Endothelial cell (in vitro differentiated cells): ENCODE measurements at places on chromosomes 5 and 9.

DNA sequence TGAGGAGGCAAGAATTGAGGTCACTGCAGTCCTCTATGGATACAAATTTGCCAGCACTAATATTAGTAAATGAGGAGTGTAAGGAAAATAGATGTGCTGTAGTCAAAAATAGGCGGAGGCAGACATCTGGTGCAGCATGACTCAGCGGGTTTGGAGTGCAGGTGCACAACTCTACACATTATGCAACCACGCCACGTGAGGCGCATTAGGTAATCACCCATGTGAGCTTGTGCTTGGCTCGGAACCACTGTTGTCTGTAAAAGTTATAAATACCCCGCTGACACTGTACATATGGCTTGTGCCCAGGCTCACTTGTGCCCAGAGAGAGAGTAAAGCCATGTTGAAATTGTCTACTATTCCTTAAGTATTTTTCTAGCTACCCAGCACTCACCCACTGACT is 623.5 kb upstream of the NUDT12 start:
- no peak for DNase-seq

DNA sequence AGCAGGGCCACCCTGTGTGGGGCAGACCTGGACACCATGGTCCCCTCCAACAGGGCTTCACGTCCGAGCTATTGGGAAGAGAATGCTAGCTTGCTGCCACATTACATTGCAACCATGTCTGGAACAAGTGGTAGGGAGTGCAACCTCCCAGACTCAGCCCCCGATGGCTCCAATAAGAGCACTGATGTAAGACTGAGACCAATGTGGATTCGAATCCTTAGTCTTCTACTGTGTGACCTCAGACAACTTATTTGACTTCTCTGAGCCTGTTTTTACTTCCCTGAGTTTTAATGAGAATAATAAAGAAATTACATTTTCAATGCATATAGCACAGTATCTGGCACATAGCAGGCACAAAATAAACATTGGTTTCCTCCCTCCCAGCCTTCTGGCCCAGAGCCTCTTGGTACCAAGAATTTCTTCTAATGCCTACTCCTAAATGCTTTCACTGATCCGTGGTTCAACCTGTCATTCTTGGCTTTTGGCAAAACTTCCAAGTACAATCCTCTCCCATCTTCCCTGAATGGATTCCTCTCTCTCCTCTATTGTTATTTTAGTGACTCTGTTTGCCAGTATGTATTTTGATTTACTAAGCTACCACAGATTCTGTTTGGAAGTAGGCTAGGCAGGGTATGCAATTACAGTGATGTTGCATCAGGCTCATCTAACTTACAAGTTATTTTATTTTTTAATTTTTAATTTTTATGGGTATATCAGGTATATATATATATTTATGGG is 34.6 kb upstream of the COL15A1 start:
- no peak for DNase-seq

DNA sequence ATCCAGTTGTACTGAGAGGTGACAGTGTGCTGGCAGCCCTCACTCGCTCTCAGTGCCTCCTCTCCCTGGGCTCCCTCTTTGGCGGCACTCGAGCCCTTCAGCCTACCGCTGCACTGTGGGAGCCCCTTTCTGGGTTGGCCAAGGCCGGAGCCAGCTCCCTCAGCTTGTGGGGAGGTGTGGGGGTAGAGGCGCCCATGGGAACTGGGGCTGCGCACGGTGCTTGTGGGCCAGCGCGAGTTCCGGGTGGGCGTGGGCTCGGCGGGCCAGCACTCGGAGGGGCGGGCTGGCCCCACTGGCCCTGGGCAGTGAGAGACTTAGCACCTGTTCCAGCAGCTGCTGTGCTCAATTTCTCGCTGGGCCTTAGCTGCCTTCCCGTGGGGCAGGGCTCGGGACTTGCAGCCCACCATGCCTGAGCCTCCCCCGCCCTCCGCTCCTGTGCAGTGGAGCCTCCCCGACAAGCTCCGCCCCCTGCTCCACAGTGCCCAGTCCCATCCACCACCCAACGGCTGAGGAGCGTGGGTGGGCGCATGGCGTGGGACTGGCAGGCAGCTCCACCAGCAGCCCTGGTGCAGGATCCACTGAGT is 342.2 kb upstream of the ZNF608 start:
- DNase-seq: no peak

- no peak for DNase-seq
Measured at GRCh38 chr5:61132559-61132958, 29.7 kb downstream of the SMIM15 start.

DNA sequence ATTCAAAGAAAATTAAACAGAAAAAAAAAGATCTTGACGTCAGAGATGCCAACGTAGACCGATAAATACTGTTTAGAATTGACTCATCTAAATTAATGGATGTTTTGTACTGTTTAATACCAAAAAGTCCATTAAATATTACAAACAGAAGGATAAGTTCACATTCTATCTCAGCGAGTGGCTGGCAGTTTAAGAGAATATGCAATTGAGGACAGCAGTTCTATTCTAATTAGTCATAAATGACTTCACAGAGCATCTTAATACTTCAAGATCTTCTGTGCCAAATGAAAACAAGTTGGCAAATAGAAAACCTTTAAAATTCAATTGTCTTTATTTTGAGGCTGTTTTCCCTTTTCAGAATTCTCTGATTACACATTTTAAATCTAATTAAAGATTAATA is 326.6 kb upstream of the NREP start:
- no peak for DNase-seq

DNA sequence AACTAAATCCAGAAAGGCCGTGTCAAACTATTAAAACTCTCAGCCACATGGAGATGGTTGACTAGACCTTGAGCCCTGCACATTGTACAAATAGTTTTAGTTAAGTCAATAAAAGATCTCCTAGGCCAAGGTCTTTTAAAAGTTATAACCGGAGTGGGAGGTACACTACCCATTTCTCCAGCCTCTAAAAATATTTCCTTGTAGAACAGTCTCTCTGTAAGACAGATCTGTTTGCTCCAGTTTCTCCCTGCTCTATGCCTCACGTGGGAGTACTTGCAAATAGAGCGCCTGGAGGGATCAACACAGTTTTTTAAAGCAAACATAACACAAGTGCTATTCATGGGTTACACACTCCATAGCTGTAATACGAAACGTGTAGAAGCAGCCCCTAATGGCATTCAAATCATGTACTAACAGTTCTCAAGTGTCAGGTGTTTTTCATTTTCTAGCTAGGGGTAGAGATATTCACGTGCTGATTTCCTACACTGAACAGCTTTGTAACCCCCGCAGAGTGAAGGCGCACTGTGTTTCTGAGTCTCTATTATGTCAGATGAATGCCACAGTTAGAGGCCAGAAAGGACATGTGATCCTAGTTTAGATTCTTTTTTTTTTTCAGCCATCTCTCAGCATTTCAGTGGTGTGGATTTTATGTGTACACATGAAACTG is 703.4 kb upstream of the GRAMD2B start:
- no peak for DNase-seq

GRCh38 chr9:72574156-72574810 is 52.9 kb downstream of the TMC1 start:
- DNase-seq: no peak

DNA sequence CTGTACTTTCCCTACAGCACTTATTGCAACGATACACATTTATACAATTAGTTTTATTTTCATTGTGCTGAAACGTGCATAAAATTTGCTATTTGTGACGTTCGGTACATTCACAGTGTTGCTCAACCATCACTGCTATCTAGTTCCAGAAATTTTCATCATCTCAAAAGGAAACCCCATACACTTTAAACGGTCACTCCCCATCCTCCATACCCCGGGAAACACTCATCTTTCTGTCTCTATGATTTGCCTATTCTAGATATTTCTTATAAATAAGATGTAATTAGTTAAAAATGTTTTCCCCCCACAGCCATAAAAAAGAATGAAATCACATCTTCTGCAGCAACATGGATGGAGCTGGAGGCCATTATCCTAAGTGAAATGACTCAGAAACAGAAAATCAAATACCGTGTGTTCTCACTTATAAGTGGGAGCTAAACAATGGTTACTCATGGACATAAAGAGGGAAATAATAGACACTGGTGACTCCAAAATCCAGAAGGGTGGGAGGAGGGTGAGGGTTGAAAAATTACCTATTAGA is 40.2 kb upstream of the TEX48 start:
- DNase-seq: no peak

- no peak for DNase-seq
Measured at GRCh38 chr5:6360323-6361072, 17.8 kb downstream of the MED10 start.

- no peak for DNase-seq
Measured at GRCh38 chr9:124843456-124844034, 9.7 kb upstream of the WDR38 start.

GRCh38 chr9:38720083-38720745 is at the start of gene FAM240B:
TSS of gene FAM240B (minus strand) at chr9:38720133. CDS start at chr9:38703999, 16,134 bp downstream.
- no peak for DNase-seq

- DNase-seq: no peak
Measured at GRCh38 chr5:173457482-173457881, 129.3 kb upstream of the STC2 start.

DNA sequence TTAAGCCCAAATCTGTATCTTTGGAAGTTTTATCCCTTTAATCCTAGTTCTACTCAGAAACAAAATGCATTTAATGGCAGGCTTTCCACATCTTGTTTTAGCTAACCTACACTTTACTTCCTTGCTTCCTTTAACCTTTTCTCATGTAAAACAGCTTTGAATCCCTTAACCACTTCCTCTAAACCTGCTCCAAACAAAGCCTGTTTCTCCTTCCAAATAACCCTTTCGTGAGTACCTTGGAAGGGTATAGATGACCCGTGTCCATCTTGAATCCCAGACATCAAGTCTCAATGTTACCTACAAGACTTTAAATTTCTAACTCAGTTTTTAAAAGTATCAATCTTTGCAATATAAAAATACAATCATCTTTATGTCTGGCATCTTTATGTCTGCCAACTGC is 78.4 kb downstream of the DROSHA start:
- DNase-seq: no peak

GRCh38 chr9:22054076-22054475 is 45.0 kb upstream of the CDKN2B start:
- no peak for DNase-seq

DNA sequence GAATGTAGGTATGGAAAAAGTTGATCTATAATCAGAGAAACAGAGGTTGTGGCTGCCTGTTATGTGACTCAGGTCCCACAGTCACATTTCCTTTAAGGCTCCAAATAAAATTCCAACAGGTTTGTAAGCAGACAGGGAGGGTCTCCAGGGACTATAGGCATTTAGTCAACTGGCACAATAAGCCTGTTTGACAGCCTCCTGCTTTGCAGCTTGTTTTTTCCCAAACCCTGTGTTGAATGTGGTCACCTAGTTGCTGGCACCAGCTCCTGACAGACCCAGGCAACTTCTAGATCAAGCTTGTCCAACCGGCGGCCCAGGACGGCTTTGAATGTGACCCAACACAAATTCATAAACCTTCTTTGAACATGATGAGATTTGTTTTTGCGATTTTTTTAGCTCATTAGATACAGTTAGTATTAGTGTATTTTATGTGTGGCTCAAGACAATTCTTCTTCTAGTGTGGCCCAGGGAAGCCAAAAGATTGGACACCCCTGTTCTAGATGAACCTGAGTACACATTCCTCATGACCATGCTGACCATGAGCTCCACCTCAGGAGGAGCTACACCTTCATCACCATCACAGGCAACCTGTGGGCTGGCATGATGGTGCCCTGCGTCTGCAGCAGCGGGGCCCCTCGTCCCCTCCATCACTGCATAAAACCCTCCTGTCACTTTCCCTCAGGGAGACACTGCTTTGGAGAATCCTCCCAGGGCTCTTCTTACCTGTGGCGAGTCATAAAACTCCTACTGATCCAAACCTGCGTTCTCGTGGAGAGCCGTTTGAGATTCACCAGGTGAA is 15.7 kb upstream of the GRHPR start:
- no peak for DNase-seq

DNA sequence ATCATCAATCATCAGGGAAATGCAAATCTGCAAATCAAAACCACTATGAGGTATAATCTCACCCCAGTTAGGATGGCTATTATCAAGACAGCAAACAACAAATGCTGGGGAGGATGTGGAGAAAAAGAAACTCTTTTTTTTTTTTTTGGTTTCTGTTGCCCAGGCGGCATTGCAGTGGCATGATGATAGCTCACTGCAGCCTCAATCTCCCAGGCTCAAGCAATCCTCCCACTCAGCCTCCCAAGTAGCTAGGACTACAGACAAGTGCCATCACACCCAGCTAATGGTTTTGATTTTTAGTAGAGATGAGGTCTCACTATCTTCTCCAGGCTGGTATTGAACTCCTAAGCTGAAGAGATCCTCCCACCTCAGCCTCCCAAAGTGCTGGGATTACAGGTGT is 5.4 kb upstream of the CNTRL start:
- no peak for DNase-seq

- DNase-seq: no peak
Measured at GRCh38 chr5:5116956-5117355, 23.2 kb upstream of the ADAMTS16 start.

DNA sequence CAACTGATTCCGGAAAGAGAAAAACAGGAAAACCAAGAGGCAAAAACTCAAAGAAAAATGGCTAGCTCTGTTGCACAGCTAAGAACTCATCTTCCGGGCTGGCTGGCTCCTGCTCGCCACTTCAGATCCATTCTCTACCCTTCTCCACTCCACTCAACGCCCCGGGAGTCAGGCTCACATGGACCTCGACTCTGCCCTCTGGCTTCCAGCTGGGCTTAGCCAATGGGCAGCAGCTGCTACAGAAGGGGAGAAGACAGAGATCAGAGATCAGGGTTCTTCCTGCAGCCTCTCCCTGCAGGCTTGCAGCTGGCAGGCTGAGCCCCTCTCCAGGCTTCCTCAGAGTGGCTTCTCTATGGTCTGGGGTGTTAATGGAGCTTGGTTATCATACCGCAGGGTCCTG is 187.5 kb downstream of the MED10 start:
- DNase-seq: no peak

DNA sequence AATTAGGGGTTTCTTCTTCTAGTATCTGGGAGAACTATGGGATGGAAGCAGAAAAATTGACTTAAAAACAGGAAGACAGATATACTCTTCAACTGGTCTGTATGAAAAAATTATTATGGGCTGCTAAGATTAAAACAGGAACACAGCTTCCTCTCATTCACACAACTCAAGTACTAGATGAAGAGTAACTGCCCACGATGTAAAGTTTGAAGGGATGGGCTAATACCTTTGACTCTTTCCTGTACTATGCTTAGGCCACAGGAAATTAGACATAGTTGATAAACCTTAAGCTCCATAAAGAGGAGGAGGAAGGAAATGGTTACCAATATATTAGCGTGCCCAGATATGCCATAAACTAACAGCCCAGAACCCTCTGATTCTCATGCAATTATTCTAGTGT is 88.6 kb downstream of the ANKRD31 start:
- DNase-seq: no peak

DNA sequence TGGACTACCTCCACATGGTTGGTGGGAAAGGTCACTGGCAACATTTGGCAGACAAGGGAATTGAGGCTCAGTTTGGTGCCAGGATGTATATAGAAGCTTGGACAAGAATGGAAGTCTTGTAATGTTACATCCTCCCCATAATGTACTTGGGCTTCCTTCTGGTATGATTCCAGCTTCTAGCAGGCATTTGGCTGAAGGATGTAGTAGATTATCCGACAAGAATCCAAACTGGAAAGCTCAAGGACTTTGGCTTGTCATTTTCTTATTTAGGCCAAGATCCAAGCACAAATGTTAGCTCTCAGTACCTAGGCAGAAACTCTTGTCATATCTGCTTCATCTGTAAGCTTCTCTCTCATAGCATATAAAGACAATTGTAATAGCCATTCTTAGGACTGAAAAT is 209.1 kb downstream of the MAPKAP1 start:
- DNase-seq: no peak

- DNase-seq: no peak
Measured at GRCh38 chr9:96771124-96771523, 6.8 kb downstream of the ZNF510 start.
